Hematopoietic multipotent progenitor cell treated with erythropoietin and hydrocortisone succinate and interleukin-3 and kit ligand, for 17 days (in vitro differentiated cells): ENCODE measurements at places on chromosomes 11 and 22.

DNA sequence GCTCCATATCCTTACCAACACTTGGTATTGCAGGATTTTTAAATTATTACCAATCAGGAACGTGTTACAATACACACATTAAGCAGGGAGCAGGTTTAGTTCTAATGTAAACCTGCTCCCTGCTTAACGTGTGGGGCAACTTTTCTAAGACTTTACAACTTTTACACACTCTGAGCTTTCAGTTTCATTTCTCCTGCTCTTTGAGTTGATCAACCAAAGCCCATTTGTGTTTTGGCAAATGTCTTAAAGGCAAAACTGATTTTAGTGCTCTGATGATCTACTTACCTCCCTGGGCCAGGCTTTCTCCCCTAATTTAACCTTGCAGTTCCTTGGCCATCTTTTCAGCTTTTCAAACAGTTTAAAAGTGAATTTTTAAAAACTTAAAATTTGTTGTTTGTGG, 70.9 kb downstream of the ZBTB44 start:
- DNase-seq, result no peak

- no peak for DNase-seq
Measured at GRCh38 chr22:26197425-26197824, 28.2 kb downstream of the SEZ6L start.

GRCh38 chr11:8269636-8270035, 6.0 kb upstream of the LMO1 start:
- DNase-seq, result no peak

DNA sequence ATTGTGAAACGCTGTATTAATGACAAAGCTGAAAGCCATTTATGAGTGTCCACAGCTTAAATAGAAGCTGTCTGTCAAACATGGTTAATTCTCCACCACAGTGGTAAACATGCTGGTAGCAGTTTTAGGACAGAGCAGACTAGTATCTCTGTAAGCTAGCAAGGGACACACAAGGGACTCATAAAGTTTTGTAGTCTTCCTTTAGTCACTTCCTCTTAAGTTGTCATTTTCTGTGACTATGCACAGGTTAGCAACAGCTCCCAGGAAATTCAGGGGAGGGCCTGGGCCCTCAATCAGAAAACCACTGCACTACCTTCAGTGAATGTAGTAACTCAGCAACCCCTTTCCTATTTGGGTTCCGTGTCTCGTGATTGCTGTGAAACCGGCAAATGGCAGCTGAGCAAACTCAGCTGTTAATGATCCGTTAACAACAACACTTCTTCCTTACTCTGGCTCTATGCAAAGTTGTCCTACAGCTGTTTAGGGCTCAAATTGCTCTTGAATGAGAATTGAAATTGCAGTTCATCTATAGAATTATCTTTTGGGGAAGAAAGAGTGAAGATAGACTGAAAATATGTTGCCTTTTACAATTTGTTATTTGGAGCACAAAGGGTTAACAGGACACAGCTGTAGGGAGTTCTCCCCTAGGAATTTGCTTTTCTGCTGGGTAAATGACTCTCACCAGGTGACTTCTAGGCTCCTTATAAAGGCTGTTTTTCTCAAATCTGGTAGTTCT, at the start of gene MMP26:
Gene MMP26, plus strand, starts transcription at position 731 of the 736 bp plus-strand sequence.
- no peak for DNase-seq

GRCh38 chr11:109970516-109971183, 122.5 kb upstream of the ZC3H12C start:
- no peak for DNase-seq

DNA sequence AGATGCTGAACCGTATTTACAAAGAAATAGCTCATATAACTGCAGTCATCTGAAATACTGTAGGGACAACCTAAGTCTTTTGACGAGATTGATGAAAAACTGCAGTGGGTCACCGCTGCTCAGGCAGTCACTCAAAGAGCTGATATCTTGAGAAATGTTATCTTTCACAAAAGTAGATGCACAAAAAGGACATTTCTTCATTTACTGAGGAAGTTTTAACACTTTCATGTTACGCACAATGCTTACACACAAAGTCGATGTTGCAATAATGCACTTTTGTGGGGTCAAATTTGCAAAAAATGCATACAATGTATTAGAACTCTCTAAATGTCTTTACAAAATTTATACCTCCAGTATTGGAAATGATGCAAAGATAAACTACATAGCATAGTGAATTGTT, 16.2 kb upstream of the OR10V1 start:
- no peak for DNase-seq

DNA sequence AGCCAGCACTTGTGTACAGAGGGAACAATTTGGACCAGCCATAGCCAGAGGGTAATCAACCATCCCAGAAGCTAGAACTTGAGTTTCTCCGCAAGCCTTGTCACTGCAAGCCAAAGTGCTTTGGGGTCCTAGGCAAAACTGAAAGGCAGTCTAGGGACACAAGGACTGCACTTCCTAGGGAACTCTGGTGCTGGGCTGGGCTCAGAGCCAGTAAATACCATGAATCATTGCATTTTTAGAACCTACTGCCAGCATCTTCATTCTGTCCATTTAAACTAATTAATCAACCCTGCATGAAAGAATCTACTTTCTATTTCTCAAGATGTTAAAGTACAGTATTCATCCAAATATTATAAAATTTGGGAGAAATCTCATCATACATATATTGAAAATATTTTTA, 20.0 kb downstream of the PATE3 start:
- no peak for DNase-seq

- DNase-seq, result no peak
Measured at GRCh38 chr11:1084561-1085439, 10.1 kb downstream of the MUC2 start.

- DNase-seq, result no peak
Measured at GRCh38 chr11:110921742-110922521, 209.7 kb upstream of the ARHGAP20 start.

DNA sequence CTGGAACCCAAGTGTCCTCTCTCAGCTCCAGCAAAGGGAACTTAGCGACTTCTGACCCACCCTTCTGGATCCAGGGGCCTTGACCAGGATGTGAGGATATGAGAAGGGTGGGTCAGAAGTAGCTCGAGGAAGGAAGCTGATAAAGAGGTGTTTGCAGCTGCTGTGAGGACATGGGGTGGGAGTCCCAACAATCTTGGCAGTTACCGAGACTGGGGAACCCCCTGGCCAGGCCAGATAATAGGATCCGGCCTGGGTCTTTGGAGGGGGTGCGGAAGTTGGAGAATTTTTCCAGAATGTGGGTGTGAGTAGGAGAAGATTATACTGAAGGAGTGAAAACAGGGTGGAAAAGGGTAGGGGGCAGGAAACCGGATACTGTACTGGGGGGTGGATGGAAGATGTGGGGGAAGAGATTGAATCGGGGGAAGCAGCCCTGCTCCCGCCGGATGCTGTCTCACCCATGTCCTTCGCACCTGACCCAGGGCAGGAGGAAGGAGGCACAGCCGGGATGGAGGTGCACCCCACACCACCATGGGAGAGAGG, 2.8 kb upstream of the MCAM start:
- no peak for DNase-seq

DNA sequence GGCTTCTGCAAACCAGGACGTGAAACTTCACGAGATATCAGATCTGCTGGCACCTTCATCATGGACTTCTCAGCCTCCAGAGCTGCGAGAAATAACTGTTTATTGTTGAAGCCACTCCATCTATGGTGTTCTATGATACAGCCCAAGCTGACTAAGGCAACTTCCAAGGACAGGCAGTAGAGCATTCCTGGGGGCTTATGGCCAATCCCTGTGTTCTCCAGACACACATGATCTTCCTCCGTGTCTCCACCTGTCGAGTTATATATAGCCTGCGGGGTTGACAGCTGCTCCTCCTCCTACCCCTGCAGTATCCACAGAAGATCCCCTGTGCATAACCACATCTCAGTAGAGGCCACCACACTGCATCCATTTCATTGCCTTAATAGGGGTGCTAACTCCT, 11.0 kb downstream of the TP53AIP1 start:
- DNase-seq, result no peak

DNA sequence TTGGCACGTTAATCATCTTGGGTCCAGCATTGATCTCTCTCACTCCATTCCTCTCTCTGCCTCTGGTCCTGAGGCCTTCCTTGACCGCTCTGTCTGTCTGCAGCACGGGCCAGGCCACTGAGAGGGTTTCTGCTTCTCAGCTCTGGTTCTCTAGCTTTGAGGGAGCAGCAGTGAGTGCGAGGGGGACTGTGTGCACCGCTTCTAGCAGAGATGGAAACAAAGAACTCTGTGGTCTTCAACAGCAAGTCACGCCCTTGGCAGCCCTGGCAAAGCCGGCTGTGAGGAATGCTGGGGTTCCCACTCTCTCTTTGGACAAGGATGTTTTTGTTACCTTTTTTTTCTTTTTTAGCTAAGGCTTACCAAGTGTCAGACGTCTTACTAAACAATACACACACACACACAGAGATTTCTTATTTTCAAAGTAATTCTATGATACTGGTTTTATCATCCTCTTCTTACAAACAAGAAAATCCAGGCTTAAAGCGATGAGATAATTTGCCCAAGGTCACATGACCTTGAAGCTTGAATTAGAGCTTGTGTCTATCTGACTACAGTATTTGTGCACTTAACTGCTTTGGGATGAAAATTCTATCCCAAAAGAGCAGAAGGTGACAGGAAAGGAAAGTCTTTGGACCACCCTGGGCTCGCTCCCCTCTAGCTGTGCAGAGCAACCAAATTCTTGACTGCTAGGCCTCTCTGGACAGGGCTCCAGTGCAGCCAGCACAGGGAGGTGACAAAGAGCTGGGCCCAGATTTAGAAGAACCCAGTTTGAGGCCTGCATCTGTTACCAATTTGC, 293.2 kb downstream of the NTM start:
- no peak for DNase-seq

DNA sequence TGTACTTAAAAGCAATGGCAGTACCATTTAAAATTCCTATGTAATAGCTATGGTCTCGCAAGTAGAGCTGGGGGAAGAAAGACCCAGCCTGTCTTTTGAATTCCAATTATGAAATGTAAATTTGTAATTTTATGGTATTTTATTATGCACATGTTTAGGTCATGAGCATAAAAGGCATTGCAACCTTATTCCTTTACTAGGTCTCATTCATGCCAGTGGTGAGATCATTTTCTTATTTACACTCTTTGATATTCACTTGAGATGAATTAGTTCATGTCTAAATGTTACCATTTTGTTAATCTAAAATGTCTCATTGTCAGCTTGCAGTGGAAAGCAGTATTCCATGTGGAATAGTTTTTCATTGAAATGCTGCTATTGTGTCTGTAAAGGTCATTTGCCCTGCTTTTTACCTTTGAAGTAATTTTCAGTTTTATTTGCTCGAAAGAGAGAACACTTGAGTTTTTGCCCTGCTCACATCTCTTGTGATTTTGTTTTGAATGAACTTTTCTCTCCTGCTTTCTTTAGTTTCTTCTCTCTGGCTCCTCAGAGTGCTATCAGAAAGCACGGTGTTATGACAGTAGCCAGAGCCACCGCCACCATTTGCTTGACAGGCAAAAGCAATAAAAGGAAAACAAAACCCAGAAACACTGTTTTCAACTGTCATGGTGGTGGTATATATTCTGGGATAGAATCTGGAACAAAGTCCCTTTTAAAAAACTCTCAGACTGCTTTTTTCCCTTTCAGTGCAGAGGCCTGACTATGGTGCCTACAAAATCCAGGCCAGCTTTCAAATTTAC, 37.2 kb upstream of the RAG2 start:
- no peak for DNase-seq

DNA sequence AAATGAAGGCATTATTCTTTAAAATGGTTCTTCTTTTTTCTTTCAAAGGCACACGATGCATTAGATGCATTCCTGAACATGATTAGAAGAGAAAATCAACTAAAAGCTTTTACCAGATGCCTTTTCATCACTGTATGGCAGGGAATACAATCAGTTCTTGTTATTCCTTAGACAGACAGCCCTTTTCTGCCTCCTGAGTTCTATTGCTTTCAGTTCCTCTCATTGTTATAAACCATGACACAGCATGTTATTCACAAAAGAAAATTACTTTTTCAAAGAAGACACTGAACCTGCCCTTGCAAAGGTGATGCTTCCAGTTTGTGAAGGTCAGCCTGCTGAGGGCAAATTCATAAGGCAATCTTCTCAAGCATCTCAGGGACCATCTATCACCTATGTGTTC, 70.1 kb downstream of the FAM181B start:
- DNase-seq, result no peak

GRCh38 chr11:587978-588380, 11.7 kb downstream of the PHRF1 start:
- DNase-seq, result no peak

DNA sequence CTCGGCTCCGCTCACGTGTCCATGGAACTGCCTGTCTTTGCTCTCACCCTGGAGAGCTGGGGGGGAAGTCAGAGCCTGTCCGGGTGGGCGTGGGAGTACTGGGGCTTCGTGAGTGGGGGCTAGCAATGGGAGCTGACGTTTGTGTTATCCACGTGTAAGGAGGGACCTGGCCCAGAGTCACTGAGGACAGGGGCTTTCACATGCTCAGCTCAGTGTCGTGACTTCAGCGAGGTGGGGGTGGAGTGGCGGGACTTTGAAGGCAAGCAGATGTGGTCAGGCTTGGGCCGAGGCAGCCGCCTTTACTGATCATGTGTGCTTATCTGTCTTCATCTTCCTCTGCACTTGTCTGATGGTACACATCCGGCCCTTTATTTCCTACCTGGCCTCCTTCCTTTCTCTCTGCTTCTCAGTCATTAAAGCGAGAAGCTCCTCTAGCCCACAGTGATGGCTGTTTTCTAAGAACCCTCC, 113.1 kb upstream of the NNMT start:
- no peak for DNase-seq

GRCh38 chr11:66739983-66740382, 11.0 kb upstream of the SPTBN2 start:
- DNase-seq, result no peak

DNA sequence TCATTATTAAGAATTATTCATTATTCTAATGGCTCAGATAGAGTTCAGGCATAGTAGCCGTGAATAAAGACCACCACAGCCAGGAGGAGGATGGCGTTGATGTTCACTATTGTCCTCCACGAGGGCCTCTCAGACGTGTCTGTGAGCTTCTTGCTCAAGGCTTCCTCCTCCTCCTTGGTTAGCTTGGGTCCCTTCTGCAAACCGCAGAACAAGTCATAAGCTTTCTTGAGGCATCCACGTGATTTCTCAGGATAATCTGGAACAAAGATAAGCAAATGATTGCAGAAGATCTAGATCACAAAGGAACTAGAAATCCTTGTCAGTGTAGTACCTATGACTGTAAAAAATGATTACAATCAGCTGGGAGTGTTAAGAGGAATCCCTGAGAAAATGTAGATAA, 13.6 kb upstream of the RFPL2 start:
- no peak for DNase-seq

GRCh38 chr11:70307176-70307575, 36.7 kb downstream of the PPFIA1 start:
- DNase-seq, result no peak

GRCh38 chr11:2135018-2135569, 4.1 kb downstream of the IGF2 start:
- DNase-seq, result no peak

DNA sequence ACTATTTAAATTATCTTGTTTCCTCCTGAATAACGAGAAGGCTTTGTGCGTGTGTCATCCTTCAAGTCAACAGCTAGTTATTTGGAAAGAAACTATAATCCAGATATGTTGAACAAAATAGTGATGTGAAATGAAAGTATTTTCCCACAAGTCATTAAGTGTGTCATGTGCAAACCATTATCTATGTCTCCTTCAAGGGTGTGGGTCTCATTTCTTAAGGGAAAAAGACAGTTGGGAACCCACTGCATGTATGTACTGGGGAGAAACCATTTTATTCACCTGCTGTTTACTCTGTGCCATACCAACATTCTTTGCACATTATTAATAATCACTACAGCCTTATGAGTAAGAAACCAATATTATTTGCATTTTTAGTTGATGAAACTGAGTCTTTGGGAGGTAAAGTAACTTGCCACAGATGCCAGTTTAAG, 145.3 kb upstream of the CTSC start:
- no peak for DNase-seq
